ENCODE measurements at places on chromosomes 16 and 17.

GRCh38 chr17:34542700-34543336 lies 36.6 kb upstream of the TMEM132E start:
- peak; percentile 40 for DNase-seq

DNA sequence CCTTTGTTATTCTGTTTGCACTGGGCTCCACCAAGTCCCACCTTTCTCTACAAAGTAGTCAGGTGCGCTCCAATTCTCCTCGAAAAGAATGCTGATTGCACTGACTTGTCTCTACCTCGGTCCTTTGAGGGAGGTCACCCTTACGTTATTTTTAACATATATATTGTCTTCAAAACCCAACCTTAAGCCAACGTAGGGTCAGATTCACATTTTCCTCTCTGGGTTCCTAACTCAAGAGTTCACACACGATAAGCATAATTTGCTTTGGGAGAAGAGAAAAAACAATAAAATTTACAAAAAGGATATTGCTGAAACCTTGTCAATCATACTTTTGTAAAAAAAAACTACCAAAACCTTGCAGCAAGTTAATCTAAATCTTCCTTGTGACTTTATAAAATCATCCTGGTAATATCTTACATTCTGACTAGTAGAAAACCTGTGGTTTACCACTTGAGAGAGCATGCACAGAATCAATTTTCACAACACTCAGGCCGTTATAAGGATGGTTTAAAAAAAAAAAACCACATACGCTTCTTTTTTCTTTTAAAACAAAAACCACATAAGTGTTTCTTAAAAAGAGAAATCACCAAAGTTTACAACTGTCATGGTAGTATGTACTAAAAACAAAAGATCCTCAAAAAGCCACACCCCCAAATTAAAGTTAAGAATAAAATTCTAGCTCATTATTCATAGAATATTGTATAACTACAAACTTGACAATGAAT lies 72.2 kb upstream of the TRAP1 start:
- DNase-seq: no peak

DNA sequence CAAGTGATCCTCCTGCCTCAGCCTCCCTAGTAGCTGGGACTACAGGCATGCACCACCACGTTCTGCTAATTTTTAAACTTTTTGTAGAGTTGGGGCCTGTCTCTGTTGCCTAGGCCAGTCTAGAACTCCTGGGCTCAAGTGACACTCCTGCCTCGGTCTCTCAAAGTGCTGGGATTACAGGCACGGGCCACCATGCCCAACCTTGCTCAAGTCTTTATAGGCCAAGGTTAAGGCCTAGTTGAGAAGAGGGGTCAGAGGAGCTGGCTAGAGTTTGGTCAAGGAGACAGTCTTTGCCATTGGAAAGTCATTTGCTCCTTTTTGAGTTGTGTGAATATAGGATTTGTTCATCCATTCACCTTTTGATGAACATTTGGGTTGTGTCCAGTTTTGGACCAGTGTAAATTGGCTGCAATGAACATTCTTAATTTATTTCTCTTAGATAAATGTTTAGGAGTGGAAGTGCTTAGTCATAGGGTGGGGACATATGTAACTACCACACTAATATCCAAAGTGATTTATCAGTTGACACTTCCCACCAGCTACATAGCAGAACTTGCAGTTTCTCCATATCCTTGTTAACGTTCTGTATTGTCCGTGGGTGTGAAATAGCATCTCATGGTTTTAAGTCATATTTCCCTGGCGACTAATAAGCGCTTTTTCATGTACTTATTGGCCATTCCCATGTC lies 30.7 kb upstream of the ARHGAP17 start:
- DNase-seq: no peak

GRCh38 chr17:68578236-68578635 lies 22.9 kb downstream of the FAM20A start:
- no peak for DNase-seq

DNA sequence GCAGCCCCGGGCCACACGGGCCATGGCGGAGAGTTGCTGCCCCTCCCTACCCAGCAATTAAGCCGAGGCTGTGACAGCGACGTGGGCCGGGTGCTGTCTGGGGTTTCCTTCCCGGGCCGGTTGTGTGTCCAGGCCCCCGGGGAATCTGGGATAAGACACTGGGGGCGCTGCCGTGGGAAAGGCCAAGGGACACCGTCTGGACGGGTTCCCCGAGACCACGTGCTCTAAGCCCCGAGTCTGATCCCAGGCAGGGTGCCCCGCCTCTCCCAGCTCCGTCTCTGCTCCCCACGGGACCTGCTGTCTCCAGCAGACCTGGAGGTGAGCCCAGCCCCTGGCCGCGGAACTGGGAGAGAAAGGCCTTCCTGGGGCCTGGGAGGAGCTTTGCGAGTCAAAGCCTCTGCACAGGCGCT lies 92.2 kb downstream of the IRX3 start:
- no peak for DNase-seq

DNA sequence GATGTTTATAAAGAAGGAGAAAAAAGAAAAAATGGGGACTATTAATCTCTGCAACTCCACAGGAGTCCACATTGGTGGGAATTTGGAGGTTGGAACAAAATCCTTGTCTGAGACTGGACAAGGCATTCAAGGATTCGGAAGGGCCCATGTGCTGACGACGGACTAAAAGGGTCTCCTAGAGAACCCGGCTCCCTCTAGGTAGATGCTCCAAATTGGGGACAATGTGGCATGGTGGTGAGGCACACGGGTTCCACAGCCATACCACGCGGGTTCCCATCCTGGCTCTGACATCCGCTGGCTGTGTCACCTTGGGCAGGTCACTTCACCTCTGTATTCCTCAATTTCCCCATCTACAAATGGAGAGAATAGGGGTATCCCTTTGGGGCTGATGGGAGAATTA lies 227.4 kb downstream of the C16orf78 start:
- DNase-seq: no peak

DNA sequence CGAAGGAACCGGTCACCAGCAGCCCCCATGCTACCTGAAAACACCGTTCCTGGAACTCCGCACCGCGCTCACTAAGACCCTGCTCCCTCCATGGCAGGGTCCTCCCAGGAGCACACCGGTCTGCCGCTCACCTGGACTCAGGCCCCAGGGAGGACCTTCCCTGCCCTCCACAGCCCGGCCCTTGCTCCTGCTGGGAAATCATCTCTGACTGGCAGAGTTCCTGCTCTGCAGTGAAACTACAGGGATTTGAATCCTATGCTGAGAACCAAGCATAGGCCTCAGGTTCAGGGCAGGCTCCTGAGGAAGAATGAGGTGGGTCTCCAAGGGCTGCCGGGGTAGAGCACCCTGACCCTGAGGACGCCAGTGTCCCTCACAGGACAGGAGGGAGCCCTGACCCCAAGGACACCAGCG lies 88.5 kb downstream of the KCNJ12 start:
- DNase-seq: no peak

DNA sequence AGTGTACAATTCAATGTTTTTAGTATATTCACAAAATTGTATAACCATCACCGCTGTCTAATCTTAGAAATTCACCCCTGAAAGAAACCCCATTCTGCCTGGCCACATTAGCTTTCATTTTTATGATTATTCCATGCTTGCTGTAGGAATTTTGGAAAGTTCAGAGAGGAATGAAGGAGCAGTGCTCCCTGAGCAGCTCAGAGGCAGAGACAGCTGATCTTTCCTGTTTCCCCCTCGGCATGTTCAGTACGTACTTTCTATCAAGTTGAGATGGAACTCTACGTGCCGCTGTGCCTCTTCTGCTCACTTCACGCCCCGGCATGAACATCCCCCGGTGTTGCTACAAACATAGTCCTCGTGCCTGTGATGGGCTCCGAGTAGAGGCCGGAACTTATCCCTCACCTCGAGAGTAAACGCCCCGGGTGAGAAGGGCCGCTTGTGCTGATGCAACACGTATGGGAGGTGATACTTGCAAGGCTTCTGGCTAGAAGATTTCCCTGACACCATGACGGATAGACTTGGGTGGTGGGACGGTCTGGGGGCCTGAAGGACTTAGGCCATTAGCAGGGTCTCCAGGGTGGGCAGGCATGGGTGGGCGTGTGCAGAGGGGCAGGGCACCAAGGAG lies 79.2 kb upstream of the CIBAR2 start:
- DNase-seq: no peak

- no peak for DNase-seq
These were observed 9.3 kb upstream of the ZNF594 start for GRCh38 chr17:5201011-5201410.

DNA sequence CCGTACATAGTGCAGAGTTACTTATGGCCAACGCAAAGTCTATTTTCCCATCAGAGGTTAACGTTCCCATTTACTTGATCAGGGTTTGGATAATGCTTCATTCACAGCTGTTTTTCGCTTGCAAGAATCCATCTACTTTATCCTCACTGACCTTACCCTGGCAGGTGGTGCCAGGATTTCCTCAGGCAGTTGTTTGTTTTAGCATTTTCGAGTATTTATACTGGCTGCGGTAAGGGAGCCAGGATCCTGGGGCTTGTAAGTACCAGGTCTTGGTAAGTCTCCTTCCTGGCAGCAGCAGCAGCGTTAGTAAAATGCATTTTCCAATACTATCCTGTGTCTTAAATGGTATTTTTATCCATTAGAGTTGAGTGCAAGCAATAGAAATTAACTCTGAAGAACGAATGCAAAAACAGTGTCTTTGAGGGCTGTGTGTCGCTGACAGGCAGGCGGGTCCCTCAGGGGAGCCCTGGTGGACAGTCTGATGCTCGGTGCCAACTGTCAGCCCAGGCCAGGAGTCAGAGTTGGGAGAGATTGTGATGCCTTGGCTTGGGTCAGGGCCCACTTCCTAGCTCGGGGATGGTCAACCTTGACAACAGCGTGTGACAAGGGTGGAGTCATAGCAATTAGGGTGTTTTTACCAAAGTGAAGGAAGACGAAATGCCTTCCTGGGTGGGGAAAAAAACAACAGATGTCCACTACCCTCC lies 92.4 kb upstream of the HSBP1 start:
- no peak for DNase-seq

DNA sequence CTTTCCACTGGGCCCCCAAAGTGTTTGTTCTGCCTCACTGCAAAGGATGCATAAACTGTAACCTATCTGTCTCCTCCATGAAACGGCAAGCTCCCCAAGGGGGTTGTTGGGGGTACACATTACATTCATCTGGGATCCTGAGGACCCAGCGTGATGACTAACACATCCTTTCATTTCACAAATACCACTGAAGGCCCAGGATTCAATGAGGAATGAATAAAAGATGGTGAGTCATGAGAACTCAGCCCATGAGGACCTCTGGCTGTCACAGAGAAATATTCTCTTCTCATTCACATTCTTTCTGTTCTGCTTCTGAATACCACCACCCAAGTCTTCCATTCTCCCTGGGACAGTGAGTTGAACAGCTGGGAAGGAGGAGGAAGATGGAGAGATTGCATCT lies 149.8 kb downstream of the RBFOX3 start:
- DNase-seq: no peak

DNA sequence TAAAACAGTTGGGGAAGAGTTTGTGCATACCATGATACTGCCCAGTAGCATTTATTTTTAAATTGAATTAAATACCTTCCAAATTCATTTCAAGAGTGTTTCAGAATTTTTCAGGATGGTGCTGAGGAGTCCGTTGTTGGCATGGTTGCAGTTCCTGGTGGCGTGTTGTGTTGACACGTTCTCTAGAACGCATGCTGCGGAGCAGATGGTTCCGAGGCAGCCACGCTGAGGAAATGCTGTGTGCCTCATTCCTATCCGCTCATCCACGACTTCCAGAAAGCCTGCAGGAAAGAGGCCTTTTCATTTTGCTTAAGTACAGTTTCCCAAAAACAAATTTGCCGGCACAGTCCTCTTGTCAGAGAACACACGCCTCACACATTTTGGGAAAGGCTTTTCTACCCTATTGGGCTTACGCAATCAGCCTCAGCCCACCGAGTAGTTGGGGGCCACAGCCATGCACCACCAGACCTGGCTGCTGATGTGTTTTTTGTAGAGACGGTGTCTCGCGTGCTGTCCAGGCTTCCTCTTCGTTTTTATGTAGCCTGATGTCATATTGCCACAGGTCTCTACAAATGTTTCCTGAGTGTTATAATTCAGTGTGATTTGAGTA lies 32.1 kb upstream of the IL17C start:
- DNase-seq: no peak

DNA sequence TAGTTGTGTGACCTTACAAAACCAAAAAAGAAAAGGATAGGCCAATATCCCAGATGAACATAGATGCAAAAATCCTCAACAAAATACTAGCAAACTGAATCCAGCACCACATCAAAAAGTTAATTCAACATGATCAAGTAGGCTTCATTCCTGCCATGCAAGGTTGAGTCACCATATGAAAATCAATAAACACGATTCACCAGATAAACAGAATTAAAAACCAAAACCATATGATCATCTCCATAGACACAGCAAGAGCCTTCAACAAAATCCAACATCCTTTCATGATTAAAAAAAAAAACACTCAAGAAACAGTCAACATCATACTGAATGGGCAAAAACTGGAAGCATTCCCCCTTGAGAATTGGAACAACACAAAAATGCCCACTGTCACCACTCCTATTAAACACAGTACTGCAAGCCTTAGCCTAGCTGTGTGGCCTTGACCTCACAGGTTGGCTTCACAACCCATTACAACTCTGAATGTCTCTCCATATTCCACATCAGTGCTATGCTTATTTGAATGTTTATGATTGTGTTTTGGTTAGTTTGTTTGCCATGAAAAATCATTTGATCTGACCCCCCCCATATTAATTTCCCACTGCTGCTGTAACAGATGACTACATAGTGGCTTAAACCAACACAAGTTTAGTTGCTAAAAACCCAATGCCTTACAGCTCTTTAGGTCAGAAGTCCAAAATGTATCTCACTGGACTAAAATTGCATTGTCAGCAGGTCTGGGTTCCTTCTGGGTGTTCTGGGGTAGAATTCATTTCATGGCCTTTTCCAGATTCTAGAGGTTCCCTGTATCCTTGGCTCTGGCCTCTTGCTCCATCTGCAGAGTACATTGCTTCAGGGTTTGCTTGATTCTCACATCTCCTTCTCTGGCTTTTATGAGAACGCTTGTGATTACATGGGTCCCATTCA lies 257.1 kb upstream of the DYNLRB2 start:
- DNase-seq: no peak

GRCh38 chr17:19457046-19457445 lies 46.0 kb downstream of the RNF112 start:
- DNase-seq: no peak

DNA sequence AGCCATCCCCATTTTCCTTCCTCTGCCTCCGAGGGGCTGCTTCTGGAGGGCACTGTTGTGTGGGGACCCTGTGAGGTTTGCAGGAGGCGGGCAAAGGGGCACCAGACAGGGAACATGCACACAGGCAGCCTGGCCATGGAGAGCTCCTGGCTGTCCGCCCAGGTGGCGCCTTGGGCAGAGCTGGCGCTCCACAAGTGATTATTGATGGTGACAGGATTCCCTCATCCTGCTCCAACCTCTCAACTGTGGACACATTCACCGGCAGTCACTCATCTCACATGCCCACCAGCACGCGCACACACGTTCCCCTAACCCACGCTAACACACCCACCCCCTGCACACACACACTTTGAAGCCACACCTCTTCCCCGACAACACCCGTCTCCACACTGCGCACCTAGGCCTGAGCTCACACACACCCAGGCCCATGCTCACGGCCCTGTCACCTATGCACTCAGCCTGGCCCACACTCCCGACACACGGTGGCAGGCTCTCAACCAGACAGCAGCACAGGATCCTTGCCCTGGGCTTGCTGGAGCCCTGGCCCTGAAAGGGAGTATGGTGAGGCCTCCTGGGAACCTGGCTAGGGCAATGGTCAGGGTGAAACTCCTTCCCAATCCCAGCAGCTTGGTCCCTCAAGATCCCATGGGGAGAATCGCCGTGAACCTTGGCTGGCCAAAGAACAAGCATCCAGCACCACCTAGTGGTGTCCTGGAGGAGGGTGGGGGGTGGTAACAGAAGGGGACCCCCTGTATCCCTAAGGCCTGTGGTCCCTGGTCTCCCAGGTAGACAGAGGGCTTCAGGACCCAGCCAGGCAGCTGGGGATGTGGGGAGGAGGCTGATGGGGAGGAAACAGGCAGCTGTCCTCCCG lies 3.6 kb downstream of the PNMT start:
- no peak for DNase-seq

Measured in activated gamma-delta T cell treated with anti-CD3 and anti-CD28 coated beads, Interleukin-2, amount 50 U/mL, for 16 hours (primary cell).